ENCODE measurements at places on chromosomes 3 and 15.

GRCh38 chr3:112767177-112767576, 79.5 kb downstream of the CD200R1L start:
- DNase-seq: no peak

- no peak for DNase-seq
Measured at GRCh38 chr3:15368561-15369135, 36.3 kb upstream of the SH3BP5 start.

- no peak for DNase-seq
Measured at GRCh38 chr3:43379343-43379742, 93.0 kb downstream of the SNRK start.

GRCh38 chr15:40595773-40596172, 1.7 kb downstream of the KNL1 start:
- DNase-seq: no peak

GRCh38 chr3:16768014-16768413, 116.7 kb upstream of the PLCL2 start:
- DNase-seq: no peak

- DNase-seq: no peak
Measured at GRCh38 chr15:87752250-87752951, 504.1 kb downstream of the NTRK3 start.

DNA sequence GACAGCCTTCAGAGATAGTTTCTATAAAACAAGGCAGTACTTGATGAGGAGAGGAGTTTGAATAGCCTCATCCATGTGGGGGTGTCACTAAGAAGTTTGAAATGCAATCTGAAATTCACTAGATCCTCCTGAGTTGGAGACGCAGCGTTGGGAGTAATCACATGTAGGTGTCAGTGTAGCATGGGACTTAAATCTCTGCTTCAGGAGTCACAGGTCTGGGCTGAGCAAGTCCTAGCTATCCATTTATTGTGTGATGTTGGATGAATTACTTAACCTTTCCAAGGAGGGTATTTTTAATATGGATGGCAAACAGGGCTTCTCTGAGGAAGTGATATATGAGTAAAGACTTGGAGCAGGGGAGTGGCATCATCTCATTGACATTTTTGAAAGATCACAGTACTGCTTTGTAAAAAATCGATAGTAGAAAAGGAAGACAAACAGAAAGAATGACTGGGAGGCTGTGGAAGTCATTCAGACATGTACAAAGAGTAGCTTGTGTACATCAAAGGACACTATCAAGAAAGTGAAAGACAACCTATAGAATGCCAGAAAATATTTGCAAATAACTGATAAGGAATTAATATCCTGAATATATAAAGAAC, 17.1 kb downstream of the CP start:
- DNase-seq: no peak

- no peak for DNase-seq
Measured at GRCh38 chr3:124967964-124968363, 33.4 kb upstream of the MUC13 start.

DNA sequence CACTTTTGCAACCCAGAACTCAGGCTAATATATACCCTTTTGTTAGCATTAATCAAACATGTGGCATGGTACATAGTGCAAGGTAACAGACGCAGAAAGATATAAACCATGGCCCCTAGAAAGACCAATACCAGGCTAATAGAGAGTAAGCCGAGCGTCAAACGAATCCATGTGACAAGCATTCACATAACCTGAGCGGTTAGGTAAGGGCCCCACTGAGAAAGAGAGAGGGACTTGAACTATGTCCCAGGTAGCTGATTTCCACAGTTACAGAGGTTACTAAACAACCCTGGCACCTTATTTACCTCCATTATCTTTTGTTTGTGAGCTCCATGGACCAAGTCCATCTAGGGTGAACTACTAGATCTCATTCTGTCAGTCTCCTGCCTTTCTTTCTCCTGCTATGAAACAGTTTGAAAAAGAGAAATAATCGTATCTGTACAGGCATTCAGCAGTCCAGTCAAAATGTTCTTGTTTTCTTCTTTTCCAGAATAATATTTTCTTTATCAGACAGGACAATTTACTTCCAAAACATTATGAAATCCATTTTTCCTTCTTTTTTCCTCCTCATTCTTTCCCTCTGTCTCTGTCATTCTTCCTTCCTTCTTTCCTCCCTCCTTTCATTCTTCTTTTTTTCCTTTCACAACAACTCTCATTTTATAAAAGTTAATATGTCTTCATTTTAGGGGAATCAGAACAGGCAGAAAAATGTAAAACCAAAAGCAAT, 30.5 kb upstream of the TNFSF10 start:
- DNase-seq: no peak

DNA sequence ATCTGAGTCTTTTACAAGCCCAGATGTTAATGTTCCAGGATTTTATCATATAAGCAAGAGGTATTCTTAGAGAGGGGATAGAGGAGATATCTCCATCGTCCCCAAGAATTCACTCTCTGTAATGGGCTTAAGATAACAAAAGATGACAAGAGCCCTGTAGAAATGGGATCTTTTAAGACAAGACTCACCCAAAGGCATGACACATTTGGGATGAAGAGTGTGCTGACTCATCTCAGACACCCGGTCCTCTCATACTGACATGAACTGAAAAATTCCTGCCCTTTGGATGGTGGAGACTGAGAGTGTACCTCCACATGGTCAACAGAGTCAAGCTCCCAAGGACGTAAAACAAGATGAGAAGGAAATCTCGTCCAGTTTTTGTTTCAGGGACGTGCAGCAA, 11.0 kb downstream of the LEKR1 start:
- DNase-seq: no peak
